NCI-H2081 (cell line): ENCODE measurements at places on chromosomes 1 and 21.
A peak's percentile ranks its signal among the peaks of the same experiment; 100 is the strongest.

DNA sequence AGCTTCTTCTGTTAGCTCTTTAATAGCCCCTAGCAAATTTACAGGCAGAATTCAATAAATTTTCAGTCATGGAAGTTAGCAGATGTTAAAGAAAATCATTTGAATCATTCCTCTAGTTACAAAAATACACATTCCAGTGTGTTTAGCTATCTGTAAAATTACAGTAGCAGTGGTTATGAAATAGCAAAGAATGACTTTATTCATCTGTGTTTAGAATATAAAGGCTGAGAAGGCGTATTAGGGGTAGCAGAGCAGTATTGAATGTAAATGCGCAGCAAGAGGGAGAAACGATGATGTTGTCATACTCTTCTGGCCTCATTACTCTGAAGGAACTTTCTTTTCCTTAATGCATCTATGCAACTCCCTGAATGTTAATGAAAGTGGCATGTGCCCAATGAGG, 106.2 kb upstream of the CYYR1 start:
- DNase-seq: no peak

DNA sequence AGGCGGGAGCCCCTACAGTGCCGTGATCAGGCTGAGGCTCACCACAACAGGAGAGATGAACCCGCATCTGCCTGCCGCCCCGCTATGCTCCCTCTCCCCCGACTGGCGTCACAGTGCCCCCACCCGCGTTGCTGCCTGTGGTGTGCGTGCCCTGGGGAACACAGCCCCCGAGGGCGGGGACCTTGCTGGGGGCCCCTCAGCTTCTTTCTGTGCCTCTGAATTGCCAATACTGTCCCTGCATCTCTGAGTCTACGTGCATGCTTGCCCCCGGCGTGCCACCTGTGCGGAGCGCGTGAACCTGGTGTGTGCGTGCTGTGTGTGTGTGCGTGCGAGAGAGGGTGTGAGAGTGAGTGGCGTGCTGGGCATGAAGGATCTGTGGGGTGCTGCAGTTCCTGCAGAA, 10.3 kb downstream of the PARS2 start:
- DNase-seq: no peak

GRCh38 chr1:37148663-37149062, 114.3 kb upstream of the GRIK3 start:
- DNase-seq: no peak

GRCh38 chr1:6004412-6005123, 12.3 kb upstream of the NPHP4 start:
- DNase-seq: no peak

DNA sequence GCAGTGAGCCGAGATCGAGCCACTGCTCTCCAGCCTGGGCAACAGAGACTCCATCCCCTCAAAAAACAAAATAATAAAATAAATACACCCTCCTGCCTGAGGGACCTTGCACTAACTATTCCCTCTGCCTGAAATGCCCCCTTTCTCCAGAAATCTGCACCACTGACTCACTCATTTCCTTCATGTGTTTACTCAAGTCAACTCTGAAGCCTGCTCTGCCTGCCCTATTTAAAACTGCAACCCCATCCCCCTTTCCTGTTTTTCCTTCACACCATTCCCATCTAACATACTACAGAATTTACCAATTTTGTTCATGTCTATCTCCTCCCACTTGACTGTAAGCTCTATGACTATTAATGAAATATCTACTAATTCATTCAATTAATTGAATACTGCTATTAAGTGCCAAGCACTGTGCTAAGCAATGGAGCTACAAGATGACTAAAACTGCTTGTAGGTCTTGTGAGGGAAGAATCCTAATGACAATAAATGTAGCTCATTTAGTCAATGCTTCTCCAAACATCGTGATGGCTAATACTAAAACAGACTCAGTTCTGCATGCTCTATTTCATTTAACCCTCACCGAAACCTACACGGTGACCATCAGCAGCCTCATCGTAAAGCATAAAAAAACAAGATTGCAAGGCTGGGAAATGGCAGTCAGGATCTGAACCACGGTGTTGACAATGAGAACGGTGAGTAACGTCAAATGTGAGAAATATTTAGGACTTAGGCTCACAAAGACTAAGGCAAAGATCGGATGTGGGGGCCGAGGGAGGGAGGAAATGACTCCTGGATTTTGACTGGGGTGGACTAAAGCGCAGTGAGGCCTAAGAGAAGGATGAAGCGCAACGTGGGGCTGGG, 749 bp upstream of the TMEM39B start:
- peak; percentile 37 for DNase-seq
